ENCODE measurements at places on chromosomes 2 and 18.

DNA sequence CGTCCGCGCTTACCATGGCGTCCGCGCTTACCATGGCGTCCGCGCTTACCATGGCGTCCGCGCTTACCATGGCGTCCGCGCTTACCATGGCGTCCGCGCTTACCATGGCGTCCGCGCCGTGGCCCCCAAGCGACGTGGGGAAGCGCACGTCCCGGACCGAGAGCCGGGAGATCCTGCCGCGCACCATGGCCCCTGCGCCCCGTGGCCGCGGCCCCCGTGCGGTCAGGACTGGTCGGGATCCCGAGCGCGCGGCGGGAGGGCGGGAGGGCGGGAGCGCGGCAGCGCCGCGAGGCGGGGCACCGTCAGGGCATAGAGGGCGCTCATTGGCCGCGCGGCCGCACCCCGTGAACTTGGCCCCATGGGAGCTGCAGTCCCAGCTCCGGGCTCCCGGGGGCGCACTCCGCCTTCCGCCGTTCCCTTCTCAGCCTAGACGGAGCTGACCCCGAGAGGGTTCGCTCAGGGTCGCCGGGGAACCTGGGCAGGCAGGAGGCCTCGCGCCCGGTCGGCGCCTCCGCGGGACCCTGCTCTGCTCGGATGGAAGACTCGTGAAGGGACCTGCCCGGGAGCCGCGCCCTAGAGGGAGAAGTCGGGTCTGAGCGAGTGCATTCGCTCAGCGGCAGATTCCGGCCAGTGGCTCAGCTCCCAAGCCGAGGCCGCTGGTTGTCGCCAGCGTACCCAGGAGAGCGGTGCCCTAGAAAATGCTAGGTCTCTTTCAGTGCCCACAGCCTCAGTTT, at the start of gene ENOSF1:
Gene ENOSF1 (minus strand): TSS at position 230 of the 734 bp plus-strand sequence. CDS start 43 bp downstream, at position 187.
- peak; percentile 74 for DNase-seq

- DNase-seq = no peak
These were observed 47.8 kb downstream of the LRRTM1 start for GRCh38 chr2:80256782-80257167.

- no peak for DNase-seq
These were observed 948.6 kb downstream of the LRP1B start for GRCh38 chr2:141182246-141182645.

GRCh38 chr2:160478660-160479059, 14.9 kb downstream of the RBMS1 start:
- DNase-seq = no peak

DNA sequence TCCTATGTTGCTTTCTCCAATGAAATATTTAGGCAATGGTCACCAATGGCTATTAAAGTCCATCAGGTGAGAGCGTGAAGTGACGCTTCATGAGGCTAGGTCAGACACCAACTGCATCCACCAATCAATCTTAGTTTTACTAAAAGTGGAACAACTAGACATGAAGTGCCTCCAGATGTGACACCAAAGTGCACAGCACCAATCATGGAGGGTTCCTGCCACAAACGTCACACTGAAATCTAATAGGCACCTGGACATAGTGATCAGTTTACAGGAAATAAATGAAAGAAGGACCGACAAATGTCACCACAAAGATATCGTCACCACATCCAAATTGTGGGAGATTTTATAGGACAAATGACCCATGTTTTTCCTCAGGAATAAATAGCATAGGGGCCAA, 70.5 kb downstream of the PSMG2 start:
- no peak for DNase-seq

DNA sequence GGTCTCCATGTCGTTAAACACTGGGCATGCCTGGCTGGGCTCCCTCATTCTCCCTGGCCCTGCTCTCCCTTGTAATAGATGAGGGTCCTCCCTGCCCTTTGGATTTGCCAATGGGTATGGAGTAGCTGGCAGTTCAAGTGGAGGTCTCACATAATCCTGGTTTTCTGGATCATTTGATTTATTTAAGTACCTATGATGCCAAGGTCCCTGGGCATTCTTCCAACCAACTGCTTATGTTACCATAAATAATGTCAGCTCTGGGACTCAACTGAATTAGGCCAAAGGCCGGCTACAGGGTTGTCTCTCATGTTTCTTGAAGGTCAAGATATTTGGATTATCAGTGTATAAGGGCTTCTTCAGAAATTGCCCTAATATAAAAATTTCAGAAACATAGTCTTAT, 104.9 kb upstream of the LYPD6 start:
- DNase-seq = no peak

- no peak for DNase-seq
These were observed 34.0 kb upstream of the IL37 start for GRCh38 chr2:112876971-112877361.

GRCh38 chr2:81250270-81250669, 945.7 kb upstream of the LRRTM1 start:
- DNase-seq = no peak

DNA sequence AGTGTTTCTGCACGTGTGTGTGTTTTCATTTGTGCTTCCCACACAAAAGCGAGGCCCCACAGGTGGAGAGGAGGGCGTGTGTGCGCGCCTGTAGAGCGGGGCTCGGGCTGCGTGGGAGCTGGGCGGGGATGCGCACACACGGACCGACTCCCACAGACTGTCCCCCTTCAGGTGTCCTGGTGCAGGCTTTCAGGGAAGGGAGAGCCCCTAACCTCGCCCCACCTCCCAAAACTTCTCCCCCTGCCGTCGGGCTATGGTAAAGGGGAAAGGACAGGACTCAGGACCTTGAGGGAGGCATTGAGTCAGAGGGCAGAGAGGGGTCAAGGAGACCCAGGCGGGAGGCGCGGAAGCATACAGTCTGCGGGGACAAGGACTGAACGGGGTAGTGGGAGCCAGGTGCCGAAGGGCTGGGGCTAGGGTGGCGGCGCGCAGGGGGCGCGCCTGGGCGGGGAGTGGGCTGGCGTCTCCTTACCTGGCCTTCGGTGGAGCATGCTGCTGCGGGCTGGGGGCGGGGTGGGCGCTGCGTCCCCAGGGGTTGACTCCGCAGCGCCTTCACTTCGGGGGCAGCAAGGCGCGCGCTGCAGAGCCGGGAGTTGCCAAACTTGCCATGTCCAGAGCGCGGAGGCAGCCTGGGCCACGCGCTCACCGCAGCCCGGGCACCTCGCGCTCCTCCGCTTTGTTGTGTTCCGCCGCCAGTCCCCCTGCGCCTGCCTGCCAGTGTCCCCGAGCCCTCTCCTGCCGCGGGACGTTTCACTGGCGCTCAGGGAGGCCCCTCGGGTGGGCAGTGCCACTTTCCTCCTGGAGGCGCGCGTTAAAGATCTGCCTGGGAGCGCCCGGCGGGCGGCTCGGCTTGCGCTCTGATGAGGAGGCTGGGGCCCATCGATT, 302.0 kb downstream of the NCKAP5 start:
- DNase-seq = peak; percentile 21

GRCh38 chr18:37847544-37847943, 281.9 kb upstream of the CELF4 start:
- no peak for DNase-seq

DNA sequence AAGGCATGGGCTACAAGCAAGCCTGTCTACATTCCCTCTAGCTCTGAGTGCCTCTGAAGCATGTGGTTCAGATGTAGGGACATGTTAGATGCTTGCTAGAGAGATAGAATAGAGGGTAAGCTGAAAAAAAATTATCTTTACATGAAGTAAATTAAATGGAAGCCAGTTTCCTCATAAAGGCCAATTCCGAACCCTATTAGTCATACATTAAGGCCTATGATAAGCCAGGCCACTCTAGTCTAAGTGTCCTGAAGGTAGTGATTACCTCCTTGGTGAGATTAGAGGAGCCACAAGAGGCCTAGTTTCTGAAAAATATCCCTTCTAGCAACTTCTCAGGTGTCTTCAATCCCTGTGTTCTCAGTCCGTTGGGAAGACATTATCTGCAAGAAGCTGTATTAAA, 72.4 kb upstream of the NPAS2 start:
- DNase-seq = no peak

- no peak for DNase-seq
These were observed 21.3 kb downstream of the PPP3R1 start for GRCh38 chr2:68231061-68231372.

- no peak for DNase-seq
These were observed 60.6 kb downstream of the CAB39 start for GRCh38 chr2:230773039-230773773.
